ENCODE measurements at places on chromosomes 12 and 14.
A peak's percentile ranks its signal among the peaks of the same experiment; 100 is the strongest.

DNA sequence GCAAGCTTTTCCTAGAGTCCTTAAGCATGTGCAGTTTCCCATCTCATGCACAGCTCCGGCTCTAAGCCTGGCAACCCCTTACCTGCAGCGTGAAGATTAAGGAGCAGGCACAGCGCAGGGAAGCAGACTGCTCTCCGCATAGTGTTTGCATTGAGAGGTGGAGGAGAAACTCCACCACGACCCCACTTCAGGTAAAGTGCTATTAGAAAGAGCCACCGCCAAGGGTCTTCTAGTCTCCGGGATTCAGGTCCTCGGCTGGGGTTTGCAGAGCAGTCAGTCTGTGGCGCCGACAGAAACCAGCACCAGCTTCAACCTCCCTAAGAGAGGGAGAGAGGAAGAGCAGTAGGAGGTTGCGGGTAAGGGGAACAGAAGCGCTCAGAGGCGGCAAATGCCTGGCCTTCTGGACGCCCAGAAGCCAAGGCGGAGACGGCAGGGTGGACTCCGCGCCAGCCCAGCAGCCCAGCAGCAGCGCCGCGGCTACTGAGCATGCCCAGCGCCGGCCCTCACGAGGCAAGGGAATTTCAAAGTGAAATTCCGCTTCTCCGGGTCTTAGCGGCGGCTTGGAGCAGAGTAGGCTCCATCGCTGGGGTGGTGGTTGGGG, at the start of gene PTPRR:
Gene PTPRR (minus strand): TSS at position 488 of the 601 bp plus-strand sequence. CDS start 348 bp downstream, at position 140.
- no peak for DNase-seq

- DNase-seq, result no peak
These were observed 3.4 kb upstream of the OTUB2 start for GRCh38 chr14:94022532-94023411.

- no peak for DNase-seq
These were observed 498.7 kb downstream of the SOX5 start for GRCh38 chr12:23450810-23451209.

GRCh38 chr12:106645074-106645421, 62.2 kb downstream of the RFX4 start:
- no peak for DNase-seq

DNA sequence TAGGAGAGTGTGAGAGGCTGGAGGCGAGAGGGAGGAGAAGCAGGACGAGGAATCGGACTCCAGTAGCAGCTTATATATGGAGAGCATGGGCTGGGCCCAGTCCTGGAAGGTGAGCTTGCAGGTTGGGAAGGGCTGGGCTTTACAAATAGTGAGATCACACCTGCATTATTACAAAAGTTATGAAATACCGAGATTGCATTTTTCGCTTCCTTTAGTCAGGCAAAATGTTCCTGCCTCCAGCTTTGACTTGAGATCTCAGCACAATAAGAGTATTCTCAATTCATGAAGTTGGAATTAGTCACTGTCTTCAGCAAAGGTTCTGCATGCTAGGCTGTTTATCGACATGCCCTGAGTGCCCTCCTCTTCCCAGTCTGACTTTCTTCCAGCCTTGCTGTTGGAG, at the start of gene KRT6B:
Gene KRT6B (minus strand): TSS at position 46 of the 400 bp plus-strand sequence. CDS start 68 bp downstream, outside the sequence.
- peak; percentile 88 for DNase-seq

GRCh38 chr12:116882742-116883141, 1.5 kb upstream of the HRK start:
- peak; percentile 11 for DNase-seq

DNA sequence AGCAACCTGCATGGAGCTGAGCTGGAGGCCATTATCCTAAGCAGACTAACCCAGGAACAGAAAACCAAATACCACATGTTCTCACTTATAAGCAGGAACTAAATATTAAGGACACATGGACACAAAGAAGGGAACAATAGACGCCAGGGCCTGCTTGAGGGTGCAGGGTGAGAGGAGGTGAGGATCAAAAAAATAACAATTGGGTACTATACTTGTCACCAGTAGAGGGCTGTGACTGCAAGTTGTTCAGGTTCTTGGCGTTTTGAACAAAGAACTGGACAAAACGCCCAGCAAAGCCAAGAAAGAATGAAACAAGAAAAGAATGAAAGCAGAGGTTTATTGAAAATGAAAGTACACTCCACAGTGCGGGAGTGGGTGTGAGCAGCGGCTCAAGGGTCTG, 208.5 kb upstream of the NEDD1 start:
- no peak for DNase-seq

DNA sequence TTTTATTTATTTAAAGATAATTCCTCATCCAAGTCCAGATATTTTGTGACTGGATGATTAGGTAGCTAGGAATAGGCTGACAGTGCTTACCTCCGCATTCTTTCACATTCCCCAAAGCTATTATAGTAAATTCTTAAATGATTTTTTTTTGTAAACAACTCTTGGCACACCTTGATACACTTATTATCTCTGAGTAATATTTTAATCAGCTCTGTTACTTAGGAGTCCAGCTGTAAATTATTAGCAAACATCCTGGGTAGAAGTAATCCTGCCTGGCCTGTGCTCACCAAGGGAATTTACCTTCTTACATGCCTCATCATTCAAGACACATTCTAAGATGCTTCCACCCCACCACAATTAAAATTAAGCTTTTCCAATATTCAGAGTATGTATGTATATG, 186.1 kb downstream of the SLC2A13 start:
- DNase-seq, result peak; percentile 25

DNA sequence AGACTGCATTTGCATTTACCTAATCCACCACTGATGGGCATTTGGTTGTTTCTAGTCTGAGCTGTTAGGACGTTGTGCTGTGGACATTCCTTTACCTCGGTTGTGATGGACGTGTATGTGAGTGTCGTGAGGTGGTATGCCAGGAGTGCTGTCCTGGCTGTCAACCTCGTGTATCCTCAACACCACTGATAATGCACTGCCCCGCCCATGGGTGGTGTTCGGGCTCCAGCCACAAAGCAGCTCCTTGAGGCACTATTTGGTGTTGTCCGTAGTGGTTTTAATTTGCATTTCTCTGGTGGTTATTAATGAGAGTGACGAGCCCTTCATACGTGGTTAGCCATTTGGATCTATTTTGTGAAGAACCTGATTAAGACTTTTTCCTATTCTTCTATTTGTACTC, 87.6 kb downstream of the PPP2R5C start:
- no peak for DNase-seq

- DNase-seq, result no peak
These were observed 338.1 kb upstream of the TMEM132C start for GRCh38 chr12:127928615-127929571.

GRCh38 chr12:116916122-116916521, 5.4 kb downstream of the FBXW8 start:
- peak; percentile 92 for DNase-seq

- DNase-seq, result no peak
These were observed 289.8 kb downstream of the DPF3 start for GRCh38 chr14:72604133-72604532.

- no peak for DNase-seq
These were observed 119.9 kb downstream of the PPHLN1 start for GRCh38 chr12:42445891-42446290.

- DNase-seq, result peak; percentile 11
These were observed 826 bp upstream of the CACNA1C start for GRCh38 chr12:2051700-2052621.

GRCh38 chr12:122235741-122236140, 9.9 kb upstream of the DIABLO start:
- no peak for DNase-seq

GRCh38 chr12:106976668-106977067, 10.3 kb downstream of the MTERF2 start:
- no peak for DNase-seq

DNA sequence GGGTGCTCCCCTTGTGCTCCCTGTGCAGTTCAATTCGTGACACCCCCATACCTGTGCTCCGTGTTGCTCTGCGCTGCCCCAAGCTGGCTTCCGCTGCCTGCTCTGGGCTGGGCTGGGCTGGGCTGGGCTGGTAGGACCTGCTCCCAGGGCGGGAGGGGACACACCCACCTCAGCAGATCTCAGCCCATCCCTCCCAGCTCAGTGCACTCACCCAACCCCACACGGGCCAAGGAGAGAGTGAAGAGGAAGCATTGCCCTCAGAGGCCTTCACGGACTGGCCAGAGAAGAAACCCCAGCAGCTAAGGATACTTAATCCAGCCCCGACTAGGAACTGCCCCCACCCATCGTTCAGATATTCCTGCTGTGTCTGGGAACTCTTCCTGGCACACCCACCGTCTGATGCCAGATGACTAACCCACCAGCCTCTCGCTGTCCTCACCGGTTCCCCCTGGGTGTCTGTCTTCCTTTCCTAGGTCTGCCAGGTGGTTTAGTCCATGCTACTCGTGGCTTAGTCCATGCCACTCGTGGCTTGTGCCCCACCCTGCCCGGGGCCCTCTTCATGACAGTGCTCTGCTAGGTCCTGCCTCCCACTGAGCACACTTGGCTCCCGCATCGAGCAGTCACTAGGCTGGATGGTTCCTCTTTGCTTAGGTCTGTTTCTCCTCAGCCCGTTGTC, at the start of gene LPAR5:
Gene LPAR5 (minus strand): TSS at position 104 of the 676 bp plus-strand sequence. CDS start 14,711 bp downstream, outside the sequence.
- DNase-seq, result peak; percentile 79

- DNase-seq, result no peak
These were observed 336.4 kb downstream of the PCNX1 start for GRCh38 chr14:71243697-71244096.

GRCh38 chr14:27391331-27391730, 793.5 kb upstream of the NOVA1 start:
- no peak for DNase-seq

DNA sequence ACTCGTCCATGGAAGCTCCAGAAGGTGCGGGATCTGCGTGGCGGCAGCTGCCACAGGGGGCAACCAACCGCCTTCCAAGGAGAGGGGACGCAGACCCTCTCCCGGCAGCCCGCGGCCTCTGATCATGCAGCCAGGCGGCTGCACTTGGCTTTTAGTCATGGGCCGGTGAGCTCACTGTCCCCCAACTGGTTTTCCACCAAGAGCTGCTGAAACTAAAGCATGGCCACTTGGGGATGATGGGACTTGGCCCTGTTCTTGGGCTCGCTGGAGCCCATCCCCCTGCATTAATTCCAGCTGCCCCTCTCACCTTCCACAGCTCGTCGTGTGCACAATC, 39.1 kb downstream of the CCDC85C start:
- DNase-seq, result no peak

DNA sequence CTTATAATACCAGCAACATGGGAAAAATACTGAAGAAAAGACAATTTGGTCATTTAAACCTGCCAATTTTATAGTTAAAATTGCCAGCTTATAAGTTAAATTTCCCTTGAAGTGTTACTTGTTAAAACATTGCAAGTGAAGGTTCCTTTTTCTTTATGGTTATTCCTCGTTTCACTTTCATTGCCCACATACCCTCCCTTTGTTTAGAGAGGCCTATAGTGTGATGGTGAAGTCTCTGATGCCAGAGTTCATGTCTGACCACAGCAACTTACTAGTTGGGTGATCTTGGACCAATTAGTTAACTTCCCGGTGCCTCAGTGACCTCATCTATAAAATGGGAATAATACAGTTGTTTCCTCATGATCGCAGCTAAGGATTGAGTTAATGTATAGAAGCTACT, 173.5 kb downstream of the ANO6 start:
- DNase-seq, result no peak

DNA sequence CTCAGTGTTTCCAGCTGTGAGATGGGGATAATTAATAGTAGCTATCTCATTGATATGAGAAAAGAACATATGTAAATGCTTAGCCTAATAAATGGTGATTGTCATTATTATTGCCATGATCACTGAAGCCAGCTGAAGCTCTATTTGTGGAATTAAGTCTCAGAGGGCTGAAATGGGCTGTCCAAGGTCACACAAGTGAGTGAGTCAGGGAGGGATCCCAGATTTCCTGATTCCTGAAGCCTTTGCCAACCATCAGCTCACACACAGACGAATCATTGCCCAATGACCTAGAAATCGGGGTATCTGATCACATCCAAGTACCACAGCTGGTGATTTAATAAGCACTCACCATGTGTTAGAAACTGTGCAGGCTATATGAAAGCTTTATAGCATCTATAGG, 21.6 kb upstream of the TMEM229B start:
- DNase-seq, result no peak

DNA sequence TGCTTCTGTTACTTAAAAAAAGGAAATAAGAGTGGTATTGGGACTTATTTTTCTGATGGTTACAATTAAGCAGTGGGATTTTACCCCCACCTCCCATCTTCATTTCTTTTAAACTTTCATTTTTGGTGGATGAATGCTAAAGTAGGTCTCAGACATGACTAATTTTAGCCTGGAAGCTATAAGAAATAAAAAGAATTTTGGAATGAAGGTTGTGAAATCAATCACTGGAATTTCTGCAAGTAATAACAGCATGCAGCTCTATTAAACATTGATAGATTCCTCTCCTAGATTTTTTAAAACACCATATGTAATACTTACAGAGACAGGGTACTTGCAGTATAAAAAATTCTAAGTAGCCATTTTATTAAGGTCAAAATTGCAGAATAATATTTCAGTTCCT, 164.2 kb upstream of the CLEC14A start:
- DNase-seq, result no peak

GRCh38 chr12:23921099-23921856, 28.2 kb downstream of the SOX5 start:
- DNase-seq, result no peak

DNA sequence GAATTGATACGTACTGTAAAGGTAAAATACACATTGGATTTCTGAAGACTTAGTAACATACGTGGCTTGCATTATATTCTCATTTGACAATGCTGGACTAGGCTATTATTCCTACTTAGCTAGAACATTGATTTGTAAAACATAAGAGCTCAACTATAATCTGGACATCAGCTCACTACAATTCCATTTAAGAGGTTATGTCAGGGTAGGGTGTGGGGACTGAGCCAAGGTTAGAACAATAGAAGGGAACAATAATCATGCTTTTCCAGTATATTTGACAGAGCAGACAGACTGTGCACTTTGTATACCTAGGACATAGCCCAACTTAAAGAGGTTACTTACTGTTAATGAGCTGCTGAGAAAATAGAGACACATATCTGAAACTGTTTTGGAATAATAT, 10.8 kb downstream of the ZCRB1 start:
- DNase-seq, result no peak

- no peak for DNase-seq
These were observed 13.7 kb downstream of the KRT1 start for GRCh38 chr12:52666471-52666870.

DNA sequence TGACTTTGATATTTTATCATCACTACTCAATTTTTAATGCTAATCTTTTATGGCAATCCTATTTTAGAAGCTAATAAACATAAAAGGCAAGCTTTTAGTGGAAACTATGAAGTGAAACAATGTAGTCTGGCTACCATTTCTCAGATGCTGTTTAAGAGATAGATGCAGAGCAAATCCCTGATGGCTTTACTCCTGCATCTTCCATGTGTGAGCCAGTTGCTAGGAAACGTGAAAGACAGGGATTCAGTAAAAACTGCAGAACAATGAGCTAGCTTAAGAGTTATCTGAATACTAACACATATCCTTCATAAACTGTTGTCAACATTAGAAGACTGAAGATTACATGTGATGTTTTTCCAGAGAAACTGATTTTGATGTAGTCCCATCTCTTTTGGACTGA, 112.6 kb downstream of the SLC2A13 start:
- no peak for DNase-seq
